Activated CD4-positive, alpha-beta T cell treated with anti-CD3 and anti-CD28 coated beads for 48 hours (primary cell): ENCODE measurements at places on chromosomes 11 and 22.
A peak's percentile ranks its signal among the peaks of the same experiment; 100 is the strongest.

DNA sequence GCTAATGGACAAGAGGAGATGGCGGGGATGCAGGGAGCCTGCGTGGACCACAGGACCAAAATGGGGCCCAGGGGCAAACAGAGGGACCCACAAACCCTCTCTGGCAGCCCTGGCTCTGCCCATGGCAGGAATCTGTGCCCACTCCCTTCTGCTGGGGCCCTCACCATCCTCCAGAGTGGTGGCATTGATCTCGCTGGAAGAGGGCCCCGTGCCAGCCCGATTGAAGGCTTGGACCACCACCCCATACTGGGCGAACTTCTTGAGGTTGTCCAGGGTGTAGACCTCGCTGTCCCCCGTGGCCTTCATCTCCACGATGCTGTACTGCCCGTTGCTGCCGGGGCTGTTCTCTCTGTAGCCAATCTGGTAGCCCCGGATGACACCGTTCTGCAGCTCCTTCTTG is 137.1 kb downstream of the CEP164 start:
- no peak for DNase-seq

DNA sequence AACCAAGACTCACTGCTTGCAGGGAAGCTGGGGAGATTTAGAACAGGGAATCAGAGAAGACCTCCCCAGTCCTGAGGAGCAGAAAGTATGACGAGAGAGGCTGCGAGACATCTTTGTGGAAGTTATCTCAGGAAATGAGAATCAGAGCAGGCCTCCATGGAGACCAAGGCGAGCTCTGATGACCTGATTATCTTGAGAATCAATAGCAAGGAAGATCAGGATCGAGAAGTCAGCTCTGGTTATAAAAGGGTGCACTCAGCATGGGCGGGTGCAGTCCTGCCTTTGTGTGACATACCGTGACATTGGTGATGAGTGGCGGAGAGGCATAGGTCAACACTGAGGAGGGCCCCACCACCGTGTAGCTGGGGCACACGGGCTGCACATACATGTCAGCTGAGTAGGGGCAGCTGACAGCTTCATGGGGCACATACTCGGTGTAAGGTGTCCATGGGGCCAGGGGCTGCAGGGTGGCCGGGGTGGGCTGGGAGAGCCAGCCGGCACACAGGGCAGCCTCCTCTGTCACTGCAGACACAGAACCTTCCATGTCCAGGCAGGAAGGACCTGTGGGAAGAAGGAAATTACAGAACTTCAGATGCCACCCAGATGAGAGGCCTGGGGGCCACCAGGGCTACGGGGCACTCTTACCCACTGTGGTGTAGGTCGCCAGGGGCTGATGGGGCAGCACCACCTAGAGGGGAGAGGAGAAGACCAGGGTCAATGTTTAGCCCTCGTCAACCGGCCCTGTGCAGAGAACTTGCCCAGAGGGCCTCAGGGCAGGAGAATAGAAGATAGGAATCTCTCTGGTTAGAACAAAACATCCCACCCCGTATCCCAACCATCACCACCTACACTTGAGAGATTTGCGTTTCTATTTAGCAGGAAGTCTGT is 21.7 kb downstream of the POU2AF1 start:
- DNase-seq, result no peak

DNA sequence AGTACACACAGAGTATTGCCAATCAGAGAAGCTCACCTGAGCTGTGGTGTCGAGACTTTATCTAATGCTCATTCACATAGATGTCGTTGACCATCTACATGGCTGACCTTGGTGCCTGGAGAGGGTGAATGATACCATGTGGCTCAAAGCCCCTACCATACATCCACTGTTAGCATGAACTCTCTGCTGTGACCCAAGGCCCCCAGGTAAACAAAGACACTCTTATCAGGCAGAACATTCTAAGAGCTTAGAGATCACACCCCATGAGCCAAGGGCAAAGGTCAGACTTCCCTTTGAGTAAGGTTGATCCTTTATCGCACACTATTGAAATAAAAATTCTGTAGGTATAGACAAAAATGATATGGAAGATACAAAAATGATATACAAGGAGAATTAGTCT is 15.0 kb upstream of the PIWIL3 start:
- DNase-seq, result no peak

DNA sequence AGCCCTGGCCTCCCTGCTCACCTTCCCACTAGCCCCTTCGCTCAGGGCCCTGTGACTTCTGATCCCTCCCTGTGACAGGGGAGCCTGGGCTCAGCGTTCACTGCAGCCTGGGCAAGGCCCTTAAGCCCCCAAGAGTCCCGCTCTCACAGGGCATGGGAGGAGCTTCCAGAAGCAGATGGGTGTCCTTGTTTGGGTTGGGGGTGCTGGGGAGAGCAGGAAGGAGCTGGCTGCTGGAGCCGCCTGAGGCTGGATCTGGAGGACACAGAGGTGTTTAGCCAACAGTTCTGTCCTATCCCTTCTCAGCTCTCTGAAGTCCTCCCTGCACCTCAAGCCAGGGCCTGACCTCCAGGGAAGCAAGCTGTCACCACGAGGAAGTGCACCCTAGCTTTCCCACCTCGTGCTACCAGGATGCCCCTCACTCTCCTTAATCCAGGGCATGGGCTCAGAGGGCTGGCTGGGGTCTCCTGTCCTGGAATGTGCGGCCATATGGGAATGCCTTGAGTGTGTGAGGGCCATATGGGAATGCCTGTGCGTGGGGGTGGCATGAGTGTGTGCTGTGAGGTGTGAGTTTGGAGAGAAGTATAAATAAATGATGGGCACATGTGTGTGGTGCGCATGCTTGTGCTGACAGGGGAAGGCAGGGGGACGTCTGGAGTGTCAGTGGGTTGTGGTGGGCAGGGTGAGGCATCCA is 25.0 kb upstream of the TUB start:
- no peak for DNase-seq

GRCh38 chr11:113484223-113484622 is 9.0 kb upstream of the DRD2 start:
- no peak for DNase-seq

GRCh38 chr11:65616575-65617001 is 1.0 kb downstream of the PCNX3 start:
- DNase-seq, result peak; percentile 54

- no peak for DNase-seq
Observed at GRCh38 chr11:72778535-72779494, 15.0 kb downstream of the STARD10 start.

DNA sequence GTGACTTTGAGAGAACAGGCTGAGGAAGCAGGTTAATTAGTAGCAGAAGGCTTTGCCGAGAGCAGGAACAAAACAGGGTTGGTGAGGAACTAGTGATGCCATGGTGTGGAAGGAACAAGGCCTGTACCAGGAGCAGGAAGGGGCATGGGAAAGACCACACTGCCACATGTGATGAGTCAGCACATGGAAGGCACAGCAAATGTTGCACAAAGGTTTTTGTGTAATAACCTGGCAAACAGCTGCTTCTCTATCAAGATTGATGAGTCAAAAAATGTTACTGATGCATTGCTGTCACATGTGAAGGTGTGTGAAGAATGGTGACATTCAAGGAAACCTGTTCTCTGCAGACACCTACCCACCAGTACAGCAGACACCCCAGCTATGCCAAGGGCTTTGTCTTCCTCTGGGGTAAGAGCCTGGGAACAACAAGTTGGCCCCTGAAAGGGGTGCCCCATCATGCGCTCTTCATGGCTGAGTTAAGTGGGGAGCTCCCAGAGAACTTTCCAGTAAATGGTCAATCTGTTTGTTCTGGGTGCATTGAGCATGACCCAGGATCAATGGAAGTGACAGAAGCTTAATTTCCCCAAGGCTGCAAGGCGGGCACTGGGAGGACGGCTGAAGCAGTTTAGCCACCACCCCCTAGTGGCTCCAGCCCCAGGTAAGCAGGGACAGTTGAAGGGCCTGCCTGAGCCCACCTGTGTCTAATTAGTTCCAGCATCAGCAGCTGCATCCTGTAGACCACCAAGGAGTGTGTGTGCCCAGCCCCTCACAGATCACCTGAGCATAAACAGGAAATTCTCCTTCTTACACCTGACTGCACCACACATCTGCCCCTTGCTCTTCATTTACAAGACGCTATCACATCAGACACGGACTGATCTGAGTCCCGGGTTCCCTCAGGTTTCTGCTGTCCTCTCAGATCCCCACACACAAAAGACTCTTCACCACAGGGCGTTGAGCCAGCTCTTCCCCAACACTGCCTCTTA is 47.6 kb downstream of the GGTLC2 start:
- no peak for DNase-seq

DNA sequence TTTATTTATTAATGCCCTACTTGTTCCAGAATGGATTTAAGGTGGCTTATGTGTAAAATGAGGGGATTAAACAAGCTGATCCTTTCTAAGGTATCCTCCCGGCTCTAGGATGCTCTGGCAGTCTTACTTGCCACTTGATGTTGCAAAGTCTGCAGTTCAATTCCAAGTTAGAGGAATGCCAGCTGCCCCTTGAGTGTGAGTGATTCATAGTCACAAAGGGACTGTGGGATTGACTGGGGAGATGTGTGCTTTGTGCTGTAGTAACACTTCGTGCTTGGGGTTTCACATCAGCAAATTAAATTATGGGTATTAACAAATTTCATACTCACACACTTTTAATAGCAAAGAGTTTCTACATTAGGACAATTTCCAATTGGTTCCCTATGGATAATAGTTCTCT is 550.8 kb upstream of the CADM1 start:
- no peak for DNase-seq

DNA sequence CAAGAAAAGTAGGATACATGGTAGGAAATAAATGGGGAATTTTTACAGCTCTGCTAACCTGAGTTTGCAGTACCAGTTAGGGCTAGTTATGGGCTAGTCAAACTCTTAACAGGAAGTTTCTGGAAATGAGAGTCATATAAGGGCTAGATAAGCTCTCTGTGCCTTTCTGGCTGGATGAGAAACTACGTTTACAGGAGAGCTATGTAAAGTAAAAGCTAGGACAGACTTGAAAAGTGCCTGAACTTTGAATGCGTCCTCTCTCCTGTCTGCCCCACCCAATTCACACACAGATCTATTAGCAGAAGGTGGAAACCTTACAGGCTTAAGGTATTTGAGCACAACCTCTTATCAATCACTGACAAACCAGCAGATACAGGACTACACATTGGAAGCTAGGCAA is 167.1 kb downstream of the SNX19 start:
- no peak for DNase-seq

GRCh38 chr11:62015615-62016014 is 48.2 kb upstream of the FTH1 start:
- no peak for DNase-seq

DNA sequence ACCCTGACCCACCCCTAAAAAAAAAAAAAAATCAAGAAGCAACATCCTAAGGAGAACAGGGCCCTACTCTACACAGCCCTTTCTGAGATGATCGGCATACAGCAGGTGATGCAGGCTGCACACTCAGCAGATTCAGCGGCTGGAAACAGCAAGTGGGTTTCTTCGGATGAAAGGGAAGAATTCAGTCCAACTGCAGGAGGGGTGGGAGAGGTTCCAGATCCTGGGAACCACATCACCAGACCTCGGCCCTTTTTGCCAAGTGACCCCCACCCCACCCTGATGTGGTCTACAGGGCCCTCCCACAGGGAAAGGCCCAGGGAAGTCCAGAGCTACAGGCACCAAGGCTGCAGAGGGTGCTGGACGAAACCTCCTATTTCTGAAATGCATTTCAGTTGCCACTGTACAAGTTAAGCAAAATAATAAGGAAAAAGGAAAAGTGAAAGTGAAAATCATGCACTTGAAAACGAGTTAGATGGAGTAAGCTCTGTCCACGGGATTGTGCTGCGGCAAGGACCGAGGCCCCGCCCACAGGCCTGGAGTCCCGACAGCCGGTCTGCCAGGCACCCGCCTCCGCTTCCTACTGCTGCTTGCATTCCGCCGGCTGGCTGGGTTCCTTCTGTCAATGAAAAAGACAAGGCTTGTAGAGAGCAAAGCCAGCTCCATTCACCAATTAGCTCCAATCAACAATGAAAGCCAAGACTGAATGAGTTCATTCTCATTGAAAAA is 16.0 kb upstream of the PHLDA2 start:
- peak; percentile 73 for DNase-seq

DNA sequence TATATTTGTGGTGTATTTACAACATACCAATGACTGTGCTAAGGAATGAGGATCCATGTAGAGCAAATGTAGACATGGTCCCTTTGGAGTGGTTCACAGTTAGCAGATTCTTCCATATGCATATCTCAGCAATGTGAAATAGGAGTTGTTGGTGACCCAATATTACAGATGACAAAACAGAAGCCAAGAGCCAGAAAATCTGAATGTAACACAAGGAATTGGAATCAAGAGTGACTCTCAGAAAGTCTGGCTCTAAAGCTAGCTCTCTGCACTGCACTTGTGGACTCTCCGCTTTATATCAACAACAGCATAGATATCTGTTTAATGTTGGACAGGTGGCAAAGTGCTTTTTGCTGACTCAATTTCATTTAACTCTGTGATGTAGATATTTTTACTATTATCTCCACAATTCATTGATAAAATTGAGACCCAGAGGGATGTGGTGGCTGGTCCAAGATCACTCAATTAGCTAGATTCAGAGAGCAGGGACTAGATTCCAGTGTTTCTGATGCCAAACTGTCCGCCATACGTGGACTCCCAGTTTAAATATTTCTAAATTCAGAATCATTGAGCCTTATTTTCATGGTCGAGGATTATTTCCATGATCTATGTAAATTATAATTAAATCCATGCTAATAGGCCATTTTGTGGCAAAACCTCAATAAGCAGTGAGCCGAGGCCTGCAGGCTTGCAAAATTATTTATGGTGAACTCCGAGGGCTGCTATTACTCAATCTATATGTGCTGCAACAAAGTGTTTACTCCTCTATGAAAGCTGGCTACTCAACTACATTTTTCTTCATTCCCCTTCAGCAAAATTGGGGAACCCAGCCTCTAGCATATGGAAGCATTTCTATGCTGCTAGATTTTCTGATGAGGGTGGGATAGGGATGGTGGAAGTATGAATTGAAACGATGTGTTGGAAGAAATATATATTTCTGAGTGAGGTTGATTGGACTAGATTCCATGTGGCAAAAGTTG is 21.1 kb upstream of the TENM4 start:
- no peak for DNase-seq

DNA sequence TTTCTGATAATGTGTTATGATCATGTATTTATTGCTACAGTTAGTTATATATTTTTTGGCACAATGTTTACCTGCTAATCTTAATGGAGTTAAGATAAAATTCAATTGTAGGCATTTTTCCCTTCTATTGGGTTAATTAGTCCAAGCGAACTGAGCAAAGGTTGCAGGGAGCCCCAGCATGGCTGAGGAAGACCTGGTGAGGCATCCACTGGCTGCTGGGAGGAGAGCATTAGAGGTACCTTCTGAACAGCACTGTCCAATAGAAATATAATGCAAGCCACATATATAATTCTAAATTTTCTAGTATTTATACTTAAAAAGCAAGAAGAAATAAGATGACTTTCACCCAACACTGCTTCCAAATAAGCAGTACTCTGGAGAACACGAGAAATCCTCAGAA is 689 bp upstream of the TMEM126A start:
- no peak for DNase-seq

DNA sequence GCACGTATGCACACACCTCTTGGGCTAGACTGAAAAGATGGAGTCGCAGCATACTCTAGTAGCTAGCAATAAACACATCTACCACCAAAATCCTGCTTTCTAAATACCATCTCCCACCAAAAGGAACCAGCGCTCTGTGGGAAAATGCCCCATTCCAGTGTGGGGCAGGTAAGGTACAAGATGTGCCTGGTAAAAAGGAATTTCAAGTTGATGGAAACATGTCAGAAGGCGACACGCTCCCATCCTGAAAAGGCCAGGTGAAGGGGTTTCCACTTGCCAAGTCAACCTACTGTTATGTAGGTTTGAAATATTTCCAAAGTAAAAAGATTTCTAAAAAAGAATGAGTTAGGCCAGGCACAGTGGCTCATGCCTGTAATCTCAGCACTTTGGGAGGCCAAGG is 8.8 kb downstream of the DGCR2 start:
- no peak for DNase-seq
